Stimulated activated CD4-positive, alpha-beta T cell treated with anti-CD3 and anti-CD28 coated beads, Interleukin-12 subunit alpha, Interleukin-12 subunit beta, amount 100 ng/mL, for 24 hours (primary cell): ENCODE measurements at places on chromosomes 13 and 19.

DNA sequence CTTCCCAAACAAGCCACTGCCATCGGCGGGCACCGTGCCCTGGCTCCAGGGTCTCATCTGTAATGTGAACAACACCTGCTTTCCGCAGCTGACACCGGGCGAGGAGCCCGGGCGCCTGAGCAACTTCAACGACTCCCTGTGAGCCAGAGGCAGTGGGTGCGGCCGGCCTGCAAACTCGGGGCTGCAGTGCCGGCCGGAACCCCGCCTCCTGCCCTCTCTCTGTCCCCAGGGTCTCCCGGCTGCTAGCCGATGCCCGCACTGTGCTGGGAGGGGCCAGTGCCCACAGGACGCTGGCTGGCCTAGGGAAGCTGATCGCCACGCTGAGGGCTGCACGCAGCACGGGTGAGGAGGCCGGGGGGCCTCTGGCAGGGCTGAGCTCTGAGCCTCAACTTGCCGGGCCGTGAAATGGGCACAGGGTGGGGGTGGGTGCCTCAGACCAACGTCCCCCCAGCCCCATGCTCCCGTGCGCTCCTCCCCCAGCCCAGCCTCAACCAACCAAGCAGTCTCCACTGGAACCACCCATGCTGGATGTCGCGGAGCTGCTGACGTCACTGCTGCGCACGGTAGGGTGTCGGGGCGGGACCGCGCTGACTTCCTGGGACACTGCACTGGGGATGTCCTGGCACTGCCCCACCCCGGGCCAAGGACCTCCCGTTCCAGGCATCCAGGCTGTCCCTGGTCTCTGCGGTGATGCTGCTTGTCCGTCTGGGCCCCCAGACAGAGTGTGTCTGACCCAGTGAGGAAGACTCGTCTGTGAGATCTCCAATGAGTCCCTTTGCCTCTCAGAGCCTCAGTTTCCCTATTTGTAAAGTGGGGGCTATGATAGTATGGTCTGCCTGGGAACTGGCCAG lies 2.2 kb downstream of the ABCA7 start:
- DNase-seq = no peak

DNA sequence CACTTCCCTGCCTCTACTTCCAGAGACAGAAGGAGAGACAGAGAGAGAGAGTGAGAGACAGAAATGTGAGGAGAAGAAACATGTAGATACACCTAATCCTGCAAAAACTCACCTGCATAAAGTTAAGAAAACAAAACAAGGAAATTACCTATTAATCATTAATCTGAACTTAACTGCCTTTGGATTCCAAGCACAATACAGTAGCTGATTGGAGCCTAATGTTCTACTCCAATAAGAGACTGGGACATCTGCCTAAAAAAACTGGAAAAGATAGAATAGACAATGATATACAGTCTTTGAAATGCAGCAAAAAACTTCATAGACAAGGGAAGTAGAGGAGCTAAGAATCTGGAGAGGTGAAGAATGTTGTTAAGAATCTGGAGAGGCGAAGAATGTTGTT lies 910.2 kb upstream of the SLC10A2 start:
- DNase-seq = no peak

DNA sequence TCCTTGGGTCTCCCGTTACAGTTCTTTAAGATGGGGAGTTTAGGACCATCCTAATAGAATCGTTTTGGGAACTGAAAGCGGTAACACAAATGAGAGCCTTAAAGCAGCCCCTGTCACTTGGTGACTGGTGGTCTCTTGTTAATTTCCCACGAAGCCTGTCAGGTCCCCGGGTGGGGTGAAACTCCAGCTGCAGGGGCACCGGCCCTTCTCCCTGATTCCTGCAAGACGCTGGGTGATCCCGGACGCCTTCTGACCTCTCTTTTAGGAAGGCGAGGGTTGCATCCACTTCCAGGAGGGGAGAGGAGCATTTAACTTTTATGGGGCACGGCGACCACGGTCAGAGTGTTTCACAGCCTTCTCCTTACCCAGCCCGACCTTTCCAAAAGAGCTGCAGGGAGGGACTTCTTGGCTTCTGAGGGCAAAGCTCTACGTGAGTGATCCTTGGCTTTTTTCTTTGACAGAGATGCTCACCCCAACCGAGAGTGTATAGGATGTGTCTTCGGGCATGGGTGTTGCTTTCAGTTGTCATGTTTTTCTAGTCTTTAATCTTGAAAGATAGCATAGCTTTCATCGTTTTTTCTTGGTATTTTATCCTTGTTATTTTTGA lies 688 bp downstream of the ZNF225 start:
- DNase-seq = no peak

- DNase-seq = no peak
Observed at GRCh38 chr13:25686831-25687470, 315.2 kb downstream of the ATP8A2 start.

DNA sequence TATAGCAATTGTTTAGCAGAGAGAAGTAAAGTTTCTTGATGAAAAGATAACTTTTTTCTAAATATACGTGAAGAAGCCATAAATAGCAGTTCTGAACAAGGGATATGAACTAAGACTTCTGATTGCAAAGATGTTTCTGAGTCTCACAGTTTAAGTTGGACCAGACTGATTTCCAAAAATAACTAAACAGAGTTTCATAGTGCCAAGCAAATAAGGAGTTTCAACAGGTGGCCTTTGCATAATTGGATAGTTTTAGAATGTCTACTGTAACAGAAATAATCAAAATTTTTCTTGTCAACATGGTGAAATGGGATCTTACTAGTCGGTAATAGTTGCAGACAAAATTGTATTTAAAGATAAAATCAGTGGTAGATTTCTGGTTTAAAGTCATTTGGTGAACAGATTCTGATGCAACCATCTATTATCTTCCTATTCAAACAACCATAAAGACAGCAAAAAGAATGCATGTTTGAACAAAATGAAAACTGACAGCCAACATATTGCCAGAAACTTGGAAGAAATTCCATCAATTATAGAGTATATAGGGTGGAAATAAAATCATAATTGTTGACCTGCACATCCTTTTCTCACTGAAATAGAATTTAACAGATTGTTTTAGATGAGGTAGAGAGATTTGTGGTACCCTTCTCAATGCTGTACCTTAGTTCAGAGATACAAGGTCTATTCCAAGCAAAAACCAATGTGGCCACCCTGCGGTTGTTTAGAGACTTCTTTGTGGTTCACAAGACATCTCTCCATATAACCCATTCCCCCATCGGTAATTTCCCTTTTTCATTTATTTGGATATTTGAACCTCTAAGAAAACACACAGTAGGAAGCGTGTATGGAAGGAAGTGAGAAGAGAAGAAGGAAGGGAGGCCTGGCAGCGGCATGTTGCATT lies 275.3 kb downstream of the COG6 start:
- DNase-seq = no peak

DNA sequence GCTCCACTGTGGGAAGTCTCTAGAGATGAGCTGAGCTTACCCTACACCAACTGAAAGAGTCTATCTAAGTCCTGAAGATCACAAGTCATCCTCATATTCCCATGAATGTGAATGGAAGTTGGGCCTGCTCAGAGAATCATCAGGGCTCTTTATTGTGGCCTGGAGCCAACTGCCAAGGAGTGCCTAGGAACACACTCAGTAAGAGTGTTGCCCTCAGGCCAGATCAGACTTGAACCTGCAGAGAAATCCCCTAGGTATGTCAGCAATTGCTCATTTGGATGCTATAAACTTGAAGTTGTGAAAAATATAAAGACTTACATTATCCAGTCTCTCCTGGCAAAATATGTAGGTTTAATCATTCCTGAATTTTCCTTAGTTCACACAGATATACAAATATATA lies 1070.2 kb downstream of the EFNB2 start:
- DNase-seq = no peak

DNA sequence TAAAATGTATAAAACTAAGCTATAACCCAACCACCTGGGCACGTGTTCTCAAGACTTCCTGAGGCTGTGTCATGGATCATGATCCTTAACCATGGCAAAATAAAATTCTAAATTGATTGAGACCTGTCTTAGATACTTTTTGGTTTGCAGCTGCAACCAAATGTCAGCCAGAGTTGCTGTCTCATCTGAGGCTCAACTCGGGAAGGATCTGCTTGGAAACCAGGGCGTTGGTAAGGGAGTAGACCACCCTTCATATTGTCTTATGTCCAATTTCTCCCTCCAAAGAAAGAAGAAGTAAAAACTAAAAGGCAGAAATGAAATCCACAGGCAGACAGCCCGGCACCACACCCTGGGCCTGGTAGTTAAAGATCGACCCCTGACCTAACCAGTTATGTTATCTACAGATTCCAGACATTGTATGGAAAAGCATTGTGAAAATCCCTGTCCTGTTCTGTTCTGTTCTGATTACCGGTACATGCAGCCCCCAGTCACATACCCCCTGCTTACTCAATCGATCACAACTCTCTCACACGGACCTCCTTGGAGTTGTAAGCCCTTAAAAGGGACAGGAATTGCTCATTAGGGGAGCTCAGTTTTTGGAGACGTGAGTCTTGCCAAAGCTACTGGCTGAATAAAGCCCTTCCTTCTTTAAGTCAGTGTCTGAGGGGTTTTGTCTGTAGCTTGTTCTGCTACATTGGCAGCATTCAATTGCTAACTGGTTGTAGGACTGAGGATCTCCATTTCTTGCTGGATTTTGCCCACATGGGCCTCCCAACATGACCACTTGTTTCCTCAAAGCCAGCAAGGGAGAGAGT lies 22.9 kb upstream of the IGSF23 start:
- no peak for DNase-seq

DNA sequence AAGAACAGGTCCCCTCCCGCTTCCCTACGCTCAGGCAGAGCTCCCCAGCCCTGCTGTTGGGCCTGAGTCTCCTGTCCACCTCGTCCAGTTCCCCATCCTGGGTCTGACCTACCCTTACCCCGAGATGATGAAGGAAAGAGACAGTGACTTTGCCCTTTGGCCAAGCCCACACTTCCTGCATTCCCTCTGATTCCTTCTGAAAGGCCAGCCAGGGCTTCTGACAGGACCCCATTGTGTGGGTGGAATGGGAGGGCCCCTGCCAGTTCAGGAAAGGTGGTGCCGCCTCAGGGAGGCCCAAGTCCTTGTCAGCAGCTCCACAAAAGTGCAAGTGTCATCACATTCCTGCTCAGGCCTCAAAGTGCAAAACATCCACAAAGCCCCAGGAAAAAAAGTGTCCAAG lies 177.8 kb downstream of the PAN3 start:
- no peak for DNase-seq

DNA sequence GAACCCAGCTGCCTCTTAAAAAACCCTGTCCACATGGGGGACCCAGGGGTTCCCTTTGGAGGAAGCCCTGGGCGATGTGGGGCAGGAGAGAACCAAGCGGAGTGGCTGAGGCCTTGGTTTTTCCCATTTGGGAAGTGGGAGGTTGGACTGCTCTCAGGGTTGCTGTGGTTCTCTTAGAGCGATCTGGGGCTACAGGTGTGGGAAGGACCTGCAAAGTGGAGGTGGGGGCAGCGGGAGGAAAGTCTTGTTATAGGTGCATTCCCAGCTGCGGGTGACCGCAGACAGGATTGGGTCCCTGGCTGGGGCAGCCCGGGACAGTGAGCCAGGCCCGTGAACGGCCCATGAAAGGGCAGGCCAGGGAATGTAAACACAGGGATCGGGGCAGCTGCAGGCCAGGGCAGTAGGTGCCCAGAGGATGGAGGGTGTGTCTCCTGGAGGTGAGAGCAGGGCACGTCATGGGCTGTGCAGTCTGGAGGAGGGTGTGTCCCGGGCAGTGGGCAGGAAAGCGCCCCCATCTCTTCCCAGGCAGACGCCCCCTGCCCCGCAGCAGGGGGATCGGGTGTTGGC lies 814 bp downstream of the SLC25A23 start:
- DNase-seq = no peak
